ENCODE measurements at places on chromosomes 2 and 18.

DNA sequence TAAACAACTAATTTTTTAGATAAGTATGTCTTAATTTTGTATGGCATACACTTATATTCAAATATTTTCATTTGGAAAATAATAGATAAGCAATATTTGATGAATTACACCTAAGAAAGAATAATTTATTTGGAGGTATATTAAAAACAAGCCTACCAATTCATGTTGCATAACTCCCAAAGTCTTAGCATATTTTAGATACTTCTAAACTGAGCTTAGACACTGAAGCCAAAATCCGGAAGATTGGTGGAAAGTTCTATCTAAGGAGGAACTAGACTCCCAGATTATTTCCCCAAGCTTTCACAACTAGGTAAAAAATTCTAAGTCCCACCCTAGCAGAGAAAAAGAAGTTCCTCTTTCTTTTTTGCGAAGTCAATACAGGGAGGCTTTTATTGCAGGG lies 221.0 kb upstream of the MMADHC start:
- no peak for DNase-seq

DNA sequence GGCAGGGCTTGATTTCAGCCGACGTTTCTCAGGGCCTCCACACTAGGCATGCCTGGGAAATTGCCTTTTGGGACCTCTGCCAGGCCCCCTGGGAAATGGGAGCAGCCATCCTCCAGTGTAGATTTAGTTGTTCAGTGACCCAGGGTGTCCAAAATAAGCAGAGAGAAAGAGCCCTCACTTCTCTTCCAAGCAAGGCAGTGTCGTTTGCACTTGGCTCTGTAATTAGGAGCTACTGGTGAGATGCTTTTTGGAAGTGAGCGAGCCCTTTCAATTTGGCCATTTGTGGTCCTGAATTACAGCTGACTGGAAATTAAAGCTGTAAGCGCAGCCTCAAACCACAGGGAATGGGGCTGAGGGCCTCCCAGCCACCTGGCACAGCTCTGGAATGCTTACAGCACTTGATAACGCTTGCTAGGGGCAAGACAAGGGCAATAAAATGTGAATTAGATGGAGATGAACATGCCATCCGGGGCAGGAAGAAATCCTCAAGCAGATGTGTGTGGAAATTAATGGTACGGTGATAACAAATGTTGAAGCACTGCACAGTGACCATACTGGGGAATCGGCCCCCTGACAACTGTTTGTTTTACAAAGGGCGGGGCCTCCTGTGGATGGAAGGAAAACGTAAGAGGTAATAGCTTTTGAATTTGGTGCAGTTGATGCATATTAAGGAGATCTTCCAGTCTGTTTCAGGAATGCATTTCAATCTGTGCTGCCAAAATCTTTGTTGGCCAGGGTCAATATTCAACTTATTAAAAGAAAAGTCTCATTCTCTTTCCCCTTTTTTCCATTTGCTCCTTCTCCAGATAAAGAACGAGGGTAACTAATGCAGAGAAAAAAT lies 173.1 kb downstream of the UXS1 start:
- no peak for DNase-seq

DNA sequence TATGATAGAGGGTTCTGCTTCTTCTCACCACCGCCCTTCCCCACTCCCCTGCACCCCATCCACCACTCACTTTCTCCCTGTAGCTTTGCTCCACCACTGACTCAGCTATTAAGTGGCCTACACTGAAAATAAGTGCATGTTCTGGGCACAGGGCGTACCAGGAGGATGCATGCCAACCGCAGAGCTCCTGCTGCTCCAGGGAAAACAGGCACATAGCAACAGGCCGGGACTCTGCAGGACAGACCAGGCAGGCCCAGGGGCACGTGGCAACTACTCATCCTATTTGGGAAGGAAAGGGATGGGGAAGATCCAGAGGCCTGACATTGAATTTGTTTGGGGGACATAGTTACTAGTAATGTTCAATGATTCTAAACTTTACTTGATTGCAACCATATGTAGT lies 28.4 kb downstream of the ARL4C start:
- no peak for DNase-seq

DNA sequence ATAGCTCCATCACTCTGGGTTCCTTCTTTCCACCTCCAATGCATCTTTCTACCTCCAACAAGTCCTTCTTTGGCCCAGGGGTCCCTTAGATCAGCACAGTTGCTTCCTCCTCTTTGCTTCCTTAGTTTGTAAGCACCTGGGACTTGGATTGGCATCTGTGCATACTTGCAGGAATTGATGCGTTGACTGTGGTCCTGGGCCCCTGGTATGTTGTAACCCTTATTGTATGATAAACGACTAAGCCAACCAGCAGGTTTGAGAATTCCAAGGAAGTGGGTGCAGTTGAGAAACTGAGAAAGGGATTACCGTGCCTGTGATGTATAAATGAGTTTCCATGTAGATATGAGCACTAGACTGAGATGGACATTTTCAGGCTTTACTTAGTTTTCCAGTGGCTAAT lies 55.9 kb downstream of the ARHGAP28 start:
- DNase-seq, result no peak

GRCh38 chr2:191846515-191847476 lies at the start of gene CAVIN2:
CAVIN2 (minus strand) TSS chr2:191847088; CDS start chr2:191846925, 163 bp downstream.
- DNase-seq, result no peak

- no peak for DNase-seq
Measured at GRCh38 chr2:854460-854859, 96.2 kb upstream of the SNTG2 start.

DNA sequence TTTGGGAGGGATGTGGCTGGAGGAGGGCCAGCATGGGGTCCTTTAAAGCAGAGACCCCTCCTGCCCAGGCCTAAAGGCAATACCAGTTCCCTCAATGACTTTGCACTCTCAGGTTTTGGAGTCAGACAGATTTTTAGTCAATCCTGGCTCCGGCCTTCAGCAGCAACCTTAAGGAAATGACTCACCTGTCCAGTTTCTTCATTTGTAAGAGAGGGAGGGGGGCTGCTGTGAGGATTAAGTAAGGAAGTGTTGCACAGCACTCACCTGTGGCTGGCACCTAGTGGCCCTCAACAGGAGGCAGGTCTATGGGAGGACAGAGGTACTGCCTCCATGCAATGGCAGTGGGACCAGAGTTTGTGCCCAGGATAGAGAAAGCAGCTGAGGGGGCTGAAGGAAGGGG lies 13.7 kb downstream of the CNGA3 start:
- no peak for DNase-seq

DNA sequence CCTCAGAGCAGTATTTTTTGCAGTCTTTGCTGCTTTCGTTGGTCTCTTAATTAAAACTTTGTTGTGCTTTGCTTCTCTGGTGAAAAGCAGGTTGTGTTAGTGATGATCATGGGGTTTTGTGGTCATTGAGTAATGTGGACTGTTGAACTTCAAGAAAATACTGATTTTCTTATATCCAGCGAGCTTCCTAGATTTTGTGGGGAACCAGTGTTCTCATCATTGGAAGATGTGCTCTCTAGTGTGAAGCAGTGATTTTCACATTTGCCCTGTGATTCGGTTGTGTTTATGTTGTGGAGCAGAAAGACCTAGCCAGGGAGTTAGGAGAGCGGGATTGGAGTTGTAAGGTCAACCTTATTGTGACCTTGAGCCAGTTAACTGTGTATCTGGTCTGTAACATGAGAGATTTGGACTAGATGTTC lies 12.4 kb downstream of the ASAP2 start:
- no peak for DNase-seq

GRCh38 chr2:109513749-109514588 lies 99.8 kb downstream of the SEPTIN10 start:
- no peak for DNase-seq

- DNase-seq, result no peak
Measured at GRCh38 chr2:181882246-181883020, 9.1 kb upstream of the ITPRID2 start.

DNA sequence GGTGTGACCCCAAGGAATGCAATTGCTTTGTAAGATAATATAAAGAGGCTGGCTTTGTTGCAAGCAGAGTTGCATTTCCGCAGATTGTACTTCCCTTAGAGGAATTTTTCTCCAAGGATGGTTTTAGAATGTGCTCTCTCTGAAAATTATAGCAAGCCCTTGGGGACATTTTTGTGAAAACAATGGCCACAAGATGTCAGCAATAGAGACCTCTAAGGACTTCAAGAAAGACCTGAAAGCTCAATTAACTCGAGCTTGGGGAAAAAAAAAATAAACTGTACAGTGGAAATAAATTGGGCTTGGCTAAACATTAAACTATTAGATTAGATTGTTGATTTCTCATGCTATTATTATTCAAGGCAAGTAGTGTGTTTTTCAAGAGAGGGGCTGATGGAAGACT lies 81.3 kb upstream of the KYNU start:
- no peak for DNase-seq

- no peak for DNase-seq
Measured at GRCh38 chr2:152924722-152925121, 206.3 kb downstream of the ARL6IP6 start.

GRCh38 chr2:202689898-202690297 lies 55.1 kb downstream of the FAM117B start:
- no peak for DNase-seq

GRCh38 chr2:162126111-162126519 lies 25.9 kb downstream of the GCG start:
- no peak for DNase-seq

DNA sequence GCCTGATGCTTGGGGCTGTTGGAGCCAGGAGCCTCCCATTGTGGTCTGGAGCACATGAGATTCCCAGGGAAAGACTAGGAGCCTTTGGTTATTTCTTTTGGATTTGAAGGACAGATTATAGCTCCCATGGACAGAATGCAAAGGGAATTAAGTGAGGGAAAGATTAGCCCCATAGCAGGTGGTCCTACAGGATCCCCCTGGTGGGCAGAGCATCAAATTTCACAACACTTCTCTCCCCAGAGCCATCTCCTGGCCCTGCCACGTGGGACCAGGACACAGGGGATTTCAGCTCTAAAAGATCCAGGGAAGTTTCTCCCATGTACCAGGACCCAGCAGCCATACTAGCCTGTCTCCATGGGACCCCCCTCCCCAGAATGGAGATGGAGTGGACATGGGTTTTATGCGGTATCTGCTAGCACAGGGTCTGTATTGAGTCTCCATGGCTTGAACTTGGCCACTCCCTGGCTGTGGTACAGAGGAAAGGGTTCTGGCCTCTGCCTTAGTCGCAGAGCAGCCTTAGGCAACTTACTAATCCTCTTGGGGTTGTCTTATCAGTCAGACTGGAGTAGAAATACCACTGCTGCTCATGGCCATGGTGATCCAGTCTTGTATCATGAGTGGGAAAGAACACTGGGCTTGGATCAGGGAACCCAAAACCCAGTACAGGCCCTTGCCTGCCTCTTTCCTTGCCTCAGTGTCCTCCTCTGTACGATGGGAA lies 6.8 kb upstream of the PLB1 start:
- no peak for DNase-seq

- no peak for DNase-seq
Measured at GRCh38 chr2:71530211-71530610, 76.8 kb downstream of the DYSF start.

- DNase-seq, result no peak
Measured at GRCh38 chr2:66366619-66367018, 68.3 kb upstream of the MEIS1 start.

DNA sequence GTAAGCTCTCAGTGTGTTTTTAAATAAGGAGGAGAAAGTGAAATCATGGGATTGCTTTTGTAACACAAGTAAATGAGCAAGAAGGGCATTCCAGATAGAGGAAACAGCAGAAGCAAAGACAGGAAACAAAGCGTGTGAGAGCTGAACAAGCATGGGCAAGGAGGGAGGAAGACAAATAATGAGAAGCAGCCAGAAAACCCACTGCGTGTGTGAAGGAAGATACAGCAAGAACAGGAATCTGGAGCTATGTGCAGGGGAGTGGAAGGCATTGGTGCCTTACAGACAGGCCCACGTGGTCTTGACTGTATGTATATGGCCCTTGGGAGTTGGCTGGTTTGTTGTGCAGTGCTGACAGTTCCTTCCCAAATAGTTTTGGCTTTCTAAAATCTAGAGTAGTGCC lies 88.6 kb downstream of the AAK1 start:
- DNase-seq, result no peak

GRCh38 chr2:217842017-217842416 lies 160.8 kb downstream of the TNS1 start:
- DNase-seq, result no peak
